ENCODE measurements at places on chromosomes 13 and 19.

GRCh38 chr13:75813323-75813722, 177.2 kb downstream of the LMO7 start:
- DNase-seq = no peak
- H3K27ac ChIP-seq = no peak overlapping the region
- H3K4me3 ChIP-seq = no peak overlapping the region
- no peaks in the 10 kb centered on the region for H3K36me3 ChIP-seq

DNA sequence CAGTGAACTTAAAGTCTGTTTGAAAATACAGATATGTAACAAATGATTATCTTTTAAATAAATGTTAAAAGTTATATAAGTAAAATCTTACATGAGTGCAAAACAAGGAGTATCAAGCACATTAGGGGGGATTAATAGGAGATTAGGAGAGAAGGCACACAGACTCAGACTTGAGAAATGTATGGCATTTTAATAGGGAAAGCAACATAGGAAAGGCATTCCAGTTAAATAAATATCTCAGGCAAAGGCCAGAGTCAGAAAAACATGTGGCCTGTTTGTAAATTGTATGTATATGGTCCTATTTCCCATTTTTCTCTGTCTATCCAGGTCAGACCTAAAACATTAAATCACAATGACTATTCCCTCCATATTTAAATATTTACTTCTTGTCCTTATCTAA, 462.7 kb downstream of the GPC6 start:
- no peaks in the 10 kb centered on the region for H3K36me3 ChIP-seq
- H3K27ac ChIP-seq = no peak overlapping the region
- no peak for DNase-seq
- no peaks in the 10 kb centered on the region for H3K27me3 ChIP-seq
- H3K4me3 ChIP-seq = no peak overlapping the region

GRCh38 chr13:30880856-30881155, 25.3 kb upstream of the MEDAG start:
- no peaks in the 10 kb centered on the region for H3K36me3 ChIP-seq
- H3K27ac ChIP-seq = no peak overlapping the region
- no peaks in the 10 kb centered on the region for H3K27me3 ChIP-seq
- H3K4me3 ChIP-seq = no peak overlapping the region
- no peak for DNase-seq

- peaks cover 3% of the 10 kb centered on the region for H3K4me1 ChIP-seq
- no peaks in the 10 kb centered on the region for H3K36me3 ChIP-seq
- H3K27me3 ChIP-seq = no peaks in the 10 kb centered on the region
- no peak overlapping the region for H3K4me3 ChIP-seq
- no peak for DNase-seq
Measured at GRCh38 chr13:22915442-22916082, 265.2 kb upstream of the SGCG start.

Data from B cell (primary cell).